ENCODE measurements at places on chromosomes 1 and 21.

- DNase-seq, result no peak
- peaks cover 4% of the 10 kb centered on the region for H3K36me3 ChIP-seq
- no peaks in the 10 kb centered on the region for H3K27me3 ChIP-seq
- no peak overlapping the region for H3K4me3 ChIP-seq
Measured at GRCh38 chr21:33232291-33233034, 2.7 kb downstream of the IFNAR2 start.

DNA sequence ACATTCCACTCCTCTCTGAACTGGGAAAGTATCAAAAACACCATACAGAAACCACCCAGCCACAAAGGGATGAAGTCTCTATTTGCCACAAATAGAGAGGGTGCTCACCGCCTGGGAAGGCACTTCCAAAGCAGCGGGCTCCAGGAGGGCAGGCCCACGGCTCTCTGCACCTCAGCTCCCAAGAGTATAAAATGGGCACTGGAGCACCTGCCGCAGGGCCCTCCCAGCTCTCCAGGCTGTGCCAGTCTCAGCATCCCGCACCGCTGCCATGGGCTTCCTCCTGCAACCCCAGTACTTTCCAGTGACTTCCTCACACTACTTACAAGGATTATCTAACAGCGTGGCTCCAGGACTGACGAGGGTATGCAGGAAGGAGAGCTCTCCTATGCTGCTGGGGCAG, 14.4 kb downstream of the C2CD2 start:
- H3K27ac ChIP-seq, result no peak overlapping the region
- no peak overlapping the region for H3K4me3 ChIP-seq
- H3K4me1 ChIP-seq, result no peaks in the 10 kb centered on the region
- no peaks in the 10 kb centered on the region for H3K27me3 ChIP-seq

GRCh38 chr21:38307771-38308531, 51.2 kb downstream of the KCNJ15 start:
- H3K4me3 ChIP-seq, result no peak overlapping the region
- peaks cover 41% of the 10 kb centered on the region for H3K4me1 ChIP-seq
- no peaks in the 10 kb centered on the region for H3K36me3 ChIP-seq
- DNase-seq, result peak; percentile 79
- no peaks in the 10 kb centered on the region for H3K27me3 ChIP-seq
- peak overlapping the region; percentile 87 for H3K27ac ChIP-seq

GRCh38 chr1:174818014-174818616, 181.6 kb upstream of the CACYBP start:
- H3K27ac ChIP-seq, result no peak overlapping the region
- no peaks in the 10 kb centered on the region for H3K36me3 ChIP-seq
- H3K4me1 ChIP-seq, result peaks cover 7% of the 10 kb centered on the region
- no peak overlapping the region for H3K4me3 ChIP-seq
- no peak for DNase-seq
- H3K27me3 ChIP-seq, result no peaks in the 10 kb centered on the region

GRCh38 chr1:218498056-218498938, 153.2 kb downstream of the TGFB2 start:
- H3K4me1 ChIP-seq, result peaks cover 53% of the 10 kb centered on the region
- H3K36me3 ChIP-seq, result no peaks in the 10 kb centered on the region
- H3K27ac ChIP-seq, result peak overlapping the region; percentile 100
- H3K4me3 ChIP-seq, result peak overlapping the region; percentile 30
- DNase-seq, result peak; percentile 70

GRCh38 chr1:172142324-172142723, 278.2 kb upstream of the C1orf105 start:
- peak overlapping the region; percentile 91 for H3K27ac ChIP-seq
- peak; percentile 40 for DNase-seq
- no peaks in the 10 kb centered on the region for H3K27me3 ChIP-seq
- H3K4me1 ChIP-seq, result peaks cover 50% of the 10 kb centered on the region
- peak overlapping the region; percentile 49 for H3K4me3 ChIP-seq

- no peak for DNase-seq
- H3K27me3 ChIP-seq, result no peaks in the 10 kb centered on the region
- H3K36me3 ChIP-seq, result no peaks in the 10 kb centered on the region
Measured at GRCh38 chr1:147223740-147224615, 1.2 kb downstream of the FMO5 start.

DNA sequence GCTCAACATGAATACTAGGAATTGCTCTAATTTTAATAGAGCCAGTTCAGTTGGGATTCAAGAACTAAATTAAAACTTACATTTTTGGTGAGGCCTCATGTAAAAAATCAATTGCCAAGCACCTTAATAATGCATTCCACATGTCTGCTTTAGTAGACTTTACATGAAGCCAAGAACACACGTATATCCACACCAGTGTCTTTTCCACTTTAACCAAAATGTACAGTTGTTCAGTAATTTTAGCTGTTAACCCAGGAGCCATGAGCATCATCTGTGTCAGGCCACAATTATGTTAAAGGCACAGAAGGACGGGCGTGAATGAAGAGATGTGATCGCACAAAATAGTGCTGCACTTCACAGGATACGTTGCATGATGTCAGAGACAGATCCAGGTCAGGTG, 136.7 kb downstream of the TLR5 start:
- H3K4me1 ChIP-seq, result peaks cover 9% of the 10 kb centered on the region
- H3K36me3 ChIP-seq, result peaks cover 6% of the 10 kb centered on the region
- H3K27me3 ChIP-seq, result no peaks in the 10 kb centered on the region
- no peak overlapping the region for H3K27ac ChIP-seq

- H3K27ac ChIP-seq, result no peak overlapping the region
- no peaks in the 10 kb centered on the region for H3K36me3 ChIP-seq
- H3K27me3 ChIP-seq, result no peaks in the 10 kb centered on the region
- H3K4me1 ChIP-seq, result peaks cover 10% of the 10 kb centered on the region
Measured at GRCh38 chr1:89274411-89274857, 1.8 kb upstream of the GBP5 start.

DNA sequence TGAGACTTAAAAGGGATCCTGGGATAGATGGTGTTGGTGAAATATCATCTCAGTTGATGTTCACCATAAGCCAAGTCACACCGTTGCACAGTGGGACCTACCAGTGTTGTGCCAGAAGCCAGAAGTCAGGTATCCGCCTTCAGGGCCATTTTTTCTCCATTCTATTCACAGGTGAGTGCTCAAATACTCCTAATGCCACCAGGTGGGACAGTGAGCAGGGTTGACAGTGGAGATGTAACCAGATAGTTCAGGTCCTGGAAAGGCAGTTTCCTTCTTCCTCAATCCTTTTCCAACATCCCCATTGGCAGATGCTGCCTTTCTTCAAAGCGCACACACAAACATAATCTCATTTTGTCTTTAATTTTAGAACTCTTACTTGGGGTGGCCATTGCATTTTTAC, 11.6 kb downstream of the CD160 start:
- H3K27ac ChIP-seq, result no peak overlapping the region
- no peak for DNase-seq
- peaks cover 10% of the 10 kb centered on the region for H3K4me1 ChIP-seq
- H3K4me3 ChIP-seq, result no peak overlapping the region

GRCh38 chr1:53393325-53393792, 65.5 kb upstream of the LRP8 start:
- H3K27me3 ChIP-seq, result no peaks in the 10 kb centered on the region
- no peak overlapping the region for H3K4me3 ChIP-seq
- H3K4me1 ChIP-seq, result no peaks in the 10 kb centered on the region
- DNase-seq, result peak; percentile 71
- H3K36me3 ChIP-seq, result no peaks in the 10 kb centered on the region

- DNase-seq, result no peak
- H3K27me3 ChIP-seq, result peaks cover 11% of the 10 kb centered on the region
- no peak overlapping the region for H3K4me3 ChIP-seq
- no peaks in the 10 kb centered on the region for H3K4me1 ChIP-seq
Measured at GRCh38 chr1:204487256-204487615, 7.4 kb downstream of the PIK3C2B start.

DNA sequence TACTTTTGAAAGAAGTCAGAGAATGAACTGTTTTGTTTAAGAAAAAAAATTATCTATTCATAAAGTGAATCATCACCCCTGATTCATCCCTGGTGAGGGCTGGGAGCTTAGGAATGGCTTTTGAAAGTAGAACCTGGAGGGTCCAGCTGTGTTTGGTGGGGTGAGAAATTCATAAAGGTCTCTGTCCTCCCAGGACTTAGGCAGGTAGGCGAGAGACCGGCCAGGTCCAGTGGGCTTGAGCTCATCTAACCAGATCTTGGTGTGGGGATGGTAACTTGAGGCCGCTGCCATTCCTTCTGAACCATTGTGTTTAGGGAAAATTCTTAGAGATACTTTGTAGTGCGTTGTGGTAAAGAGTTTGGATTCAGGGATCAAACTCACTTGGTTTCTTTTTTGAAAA, 156.8 kb upstream of the TNR start:
- no peak overlapping the region for H3K27ac ChIP-seq
- no peaks in the 10 kb centered on the region for H3K36me3 ChIP-seq
- H3K4me3 ChIP-seq, result no peak overlapping the region
- no peaks in the 10 kb centered on the region for H3K27me3 ChIP-seq

DNA sequence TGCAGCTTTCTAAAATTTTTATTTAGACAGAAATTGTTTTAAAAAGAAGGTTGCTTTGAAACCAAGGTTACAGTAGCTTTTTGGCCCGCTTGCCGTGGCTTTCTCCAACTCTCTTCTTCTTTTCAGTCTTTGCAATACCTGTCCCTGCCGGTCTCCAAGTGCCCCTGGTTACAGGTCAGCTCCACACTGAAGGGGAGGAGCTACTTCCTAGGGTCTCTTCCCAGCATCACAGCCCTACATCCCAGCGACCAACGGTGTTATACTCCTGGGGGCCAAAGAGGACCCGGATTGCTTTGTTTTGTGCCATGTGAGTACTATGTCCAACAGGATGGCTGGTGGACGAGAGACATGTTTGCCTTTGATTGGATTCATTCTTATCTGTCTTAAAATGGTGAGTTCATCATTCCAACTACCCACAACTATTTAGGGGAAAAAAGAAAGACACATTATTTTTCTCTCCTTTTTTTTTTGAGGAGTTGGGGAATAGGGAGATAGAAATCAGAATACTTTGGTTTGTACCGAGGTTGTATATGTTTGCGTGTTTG, at the start of gene FNDC7:
Gene FNDC7, plus strand, starts transcription at position 303 of the 545 bp plus-strand sequence. Its CDS starts 26 bp downstream, at position 329.
- no peak within 1 kb of the TSS for H3K4me3 ChIP-seq
- no peak for DNase-seq
- H3K4me1 ChIP-seq, result no peaks in the 10 kb centered on the region

GRCh38 chr1:246679794-246680177, 44.4 kb upstream of the SCCPDH start:
- DNase-seq, result no peak
- no peaks in the 10 kb centered on the region for H3K36me3 ChIP-seq
- no peak overlapping the region for H3K4me3 ChIP-seq
- no peaks in the 10 kb centered on the region for H3K4me1 ChIP-seq

DNA sequence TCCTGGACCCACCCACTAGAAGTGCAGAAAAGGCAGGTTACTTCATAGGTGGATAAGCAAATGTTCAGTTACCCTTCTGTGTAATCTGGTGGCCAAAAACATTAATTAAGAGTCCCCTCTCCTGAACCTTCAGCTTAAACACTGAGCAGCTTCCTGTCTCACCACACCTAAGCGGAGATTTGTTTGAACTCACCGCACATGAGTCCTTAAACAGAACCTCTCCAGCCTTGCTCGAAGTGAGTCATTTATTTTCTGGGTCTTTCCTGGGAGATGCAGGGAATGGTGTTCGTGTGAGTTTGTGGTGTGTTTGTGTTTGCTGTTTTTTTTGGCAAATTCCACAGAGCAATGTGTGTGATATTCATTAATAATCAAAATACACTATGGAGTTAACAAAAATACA, 7.6 kb upstream of the FNBP1L start:
- H3K27ac ChIP-seq, result no peak overlapping the region
- DNase-seq, result no peak
- H3K27me3 ChIP-seq, result no peaks in the 10 kb centered on the region

- H3K27ac ChIP-seq, result no peak overlapping the region
- no peaks in the 10 kb centered on the region for H3K27me3 ChIP-seq
- H3K4me3 ChIP-seq, result no peak overlapping the region
- no peaks in the 10 kb centered on the region for H3K36me3 ChIP-seq
Measured at GRCh38 chr21:20258542-20258941, 739.7 kb upstream of the NCAM2 start.

- 0 out of 2 replicates have a peak, but pooled peaks cover 9% of the 10 kb centered on the region for H3K27me3 ChIP-seq
- no peak overlapping the region for H3K4me3 ChIP-seq
- H3K36me3 ChIP-seq, result no peaks in the 10 kb centered on the region
- no peak overlapping the region for H3K27ac ChIP-seq
- no peaks in the 10 kb centered on the region for H3K4me1 ChIP-seq
Measured at GRCh38 chr1:29370067-29370466, 133.7 kb downstream of the PTPRU start.

- no peak for DNase-seq
- H3K4me3 ChIP-seq, result no peak overlapping the region
- H3K27me3 ChIP-seq, result no peaks in the 10 kb centered on the region
- H3K4me1 ChIP-seq, result no peaks in the 10 kb centered on the region
- peaks cover 41% of the 10 kb centered on the region for H3K36me3 ChIP-seq
- no peak overlapping the region for H3K27ac ChIP-seq
Measured at GRCh38 chr1:37822906-37823815, 15.2 kb upstream of the YRDC start.

DNA sequence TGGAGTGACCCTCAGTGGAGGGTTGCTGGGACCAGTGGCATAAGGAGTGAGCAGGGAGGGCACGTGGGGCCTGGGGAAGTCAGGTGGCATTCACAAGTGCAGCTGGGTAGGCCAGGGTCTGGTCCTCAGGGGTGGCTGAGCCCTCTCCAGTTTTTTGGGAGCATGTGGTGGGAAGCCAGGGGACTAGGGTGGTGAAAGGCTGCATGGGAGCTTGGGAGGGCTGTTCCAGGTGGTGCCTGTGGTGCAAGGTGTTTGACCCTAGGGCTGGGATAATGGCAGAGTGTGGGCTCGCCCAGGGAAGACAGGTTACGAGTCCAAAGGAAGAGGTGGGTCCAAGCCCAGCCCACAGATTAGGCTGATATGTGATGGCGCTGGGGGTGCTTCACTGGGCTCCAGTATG, 30.5 kb downstream of the MAN1C1 start:
- no peak overlapping the region for H3K27ac ChIP-seq
- H3K36me3 ChIP-seq, result no peaks in the 10 kb centered on the region
- peaks cover 3% of the 10 kb centered on the region for H3K27me3 ChIP-seq
- DNase-seq, result peak; percentile 27

DNA sequence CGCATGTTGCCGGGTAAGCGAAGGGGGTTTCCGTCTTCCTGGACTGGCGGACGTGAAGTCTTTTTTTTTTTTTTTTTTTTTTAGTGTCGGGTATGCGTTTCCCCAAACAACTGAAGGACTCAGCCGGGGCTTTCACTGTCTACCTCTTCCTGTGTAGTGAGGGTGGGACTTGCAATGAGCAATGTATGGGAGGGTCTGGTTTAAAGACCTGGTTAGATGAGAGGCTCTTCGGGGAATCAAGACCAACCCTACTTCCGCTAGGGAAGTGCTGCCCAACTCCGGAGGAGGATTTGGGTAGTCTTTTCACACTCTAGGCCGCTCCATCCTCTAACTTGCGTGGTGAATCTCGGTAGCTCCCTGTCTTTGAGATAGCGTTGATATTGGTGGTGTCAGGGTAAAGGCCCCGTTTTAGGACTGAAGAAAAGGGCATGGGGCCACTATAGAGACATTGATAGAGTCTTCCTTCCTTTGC, 754 bp downstream of the PRRC2C start:
- DNase-seq, result peak; percentile 77
- H3K4me3 ChIP-seq, result peak overlapping the region; percentile 85
- no peaks in the 10 kb centered on the region for H3K27me3 ChIP-seq
- H3K36me3 ChIP-seq, result peaks cover 28% of the 10 kb centered on the region
- H3K27ac ChIP-seq, result peak overlapping the region; percentile 95

GRCh38 chr1:42746436-42747105, 6.5 kb upstream of the CLDN19 start:
- no peak overlapping the region for H3K4me3 ChIP-seq
- H3K4me1 ChIP-seq, result no peaks in the 10 kb centered on the region
- H3K36me3 ChIP-seq, result peaks cover 51% of the 10 kb centered on the region
- peak; percentile 33 for DNase-seq
